ENCODE measurements at places on chromosomes 2 and 18.

DNA sequence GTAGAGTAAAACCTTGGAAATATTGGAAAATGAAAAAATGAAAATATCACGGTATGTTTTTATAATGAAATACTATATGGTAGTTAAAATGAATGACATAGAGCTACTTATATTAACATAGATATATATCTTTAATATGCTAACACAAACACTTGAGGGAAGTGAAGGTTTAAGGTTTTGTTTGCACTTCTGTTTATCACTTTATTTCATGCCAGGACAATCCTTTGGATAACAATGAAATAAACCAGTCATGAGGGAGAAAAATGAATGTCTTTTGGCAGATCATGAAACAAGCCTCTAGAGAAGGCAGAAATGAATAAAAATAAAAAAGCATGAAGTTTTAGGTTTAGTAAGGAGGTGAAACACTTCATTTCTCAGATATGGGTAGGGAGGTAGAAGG lies 89.9 kb downstream of the BAZ2B start:
- no peak for DNase-seq

- DNase-seq: peak; percentile 25
Measured at GRCh38 chr2:68203587-68203986, 45.9 kb downstream of the PNO1 start.

DNA sequence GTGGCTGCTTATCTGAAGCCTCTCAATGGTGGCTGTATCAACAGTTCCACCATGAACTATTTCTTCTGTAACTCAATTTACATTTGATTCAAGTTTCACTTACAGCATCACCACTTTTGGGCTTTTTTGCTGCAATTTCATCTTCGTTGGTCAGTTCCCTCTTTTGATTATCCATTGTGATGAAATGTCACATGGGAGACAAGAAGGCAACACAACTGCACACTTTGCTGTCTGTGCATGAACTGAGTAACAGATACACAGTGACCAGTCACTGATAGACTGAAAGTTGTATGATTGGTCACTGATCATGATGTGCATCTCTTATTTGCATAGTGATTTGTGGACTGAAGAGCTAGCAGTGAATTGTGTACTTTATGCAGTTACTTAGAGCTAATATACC lies 130.7 kb upstream of the RNF152 start:
- DNase-seq: no peak

DNA sequence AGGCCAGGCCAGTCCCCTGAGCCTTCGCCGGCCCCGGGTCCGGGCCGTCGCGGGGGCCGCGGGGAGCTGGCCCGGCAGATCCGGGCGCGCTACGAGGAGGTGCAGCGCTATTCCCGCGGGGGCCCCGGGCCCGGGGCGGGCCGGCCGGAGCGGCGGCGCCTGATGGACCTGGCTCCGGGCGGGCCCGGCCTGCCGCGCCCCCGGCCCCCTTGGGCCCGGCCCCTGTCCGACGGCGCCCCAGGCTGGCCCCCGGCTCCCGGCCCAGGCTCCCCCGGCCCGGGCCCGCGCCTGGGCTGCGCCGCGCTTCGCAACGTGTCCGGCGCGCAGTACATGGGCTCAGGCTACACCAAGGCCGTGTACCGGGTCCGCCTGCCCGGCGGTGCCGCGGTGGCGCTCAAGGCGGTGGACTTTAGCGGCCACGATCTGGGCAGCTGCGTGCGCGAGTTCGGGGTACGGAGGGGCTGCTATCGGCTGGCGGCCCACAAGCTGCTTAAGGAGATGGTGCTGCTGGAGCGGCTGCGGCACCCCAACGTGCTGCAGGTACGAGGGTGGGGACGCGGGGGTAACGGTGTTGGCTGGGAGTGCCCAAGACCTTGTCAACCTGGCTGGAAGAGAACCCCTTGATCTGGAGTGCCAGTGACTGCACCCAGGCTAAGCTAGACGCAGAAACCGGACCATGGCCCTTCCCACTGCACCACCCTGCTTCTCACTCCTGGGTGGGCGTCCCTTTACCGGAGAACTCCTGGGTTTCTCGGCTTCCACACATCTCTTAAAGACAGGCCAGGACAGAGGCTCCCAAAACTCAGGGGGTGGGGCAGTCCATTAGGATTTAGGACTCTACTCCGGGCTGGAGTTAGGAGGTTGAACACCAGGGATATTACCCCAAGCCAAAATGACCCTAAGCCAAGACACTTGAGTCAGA lies 739 bp downstream of the PKDCC start:
- DNase-seq: no peak

- no peak for DNase-seq
Measured at GRCh38 chr2:45267062-45267792, 258.0 kb upstream of the SIX2 start.

DNA sequence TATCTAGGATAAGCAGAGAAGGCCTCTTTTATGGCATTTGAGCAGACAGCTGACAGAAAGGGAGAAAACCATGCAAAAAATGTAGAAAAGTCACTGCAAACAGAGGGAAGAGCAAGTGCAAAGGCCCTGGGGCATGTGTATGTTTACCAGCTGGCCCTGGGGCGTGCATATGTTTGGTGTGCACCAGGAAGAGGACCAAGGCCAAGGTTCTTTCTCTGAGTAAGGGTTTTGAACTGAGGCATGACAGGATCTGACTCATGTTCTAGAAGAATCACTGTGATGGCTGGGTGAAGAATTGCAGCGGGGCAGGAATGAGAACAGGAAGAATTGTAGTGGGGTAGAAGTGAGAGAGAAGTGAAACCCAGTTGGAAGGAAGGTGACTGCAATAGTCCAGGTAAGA lies 69.6 kb downstream of the STEAP3 start:
- no peak for DNase-seq

DNA sequence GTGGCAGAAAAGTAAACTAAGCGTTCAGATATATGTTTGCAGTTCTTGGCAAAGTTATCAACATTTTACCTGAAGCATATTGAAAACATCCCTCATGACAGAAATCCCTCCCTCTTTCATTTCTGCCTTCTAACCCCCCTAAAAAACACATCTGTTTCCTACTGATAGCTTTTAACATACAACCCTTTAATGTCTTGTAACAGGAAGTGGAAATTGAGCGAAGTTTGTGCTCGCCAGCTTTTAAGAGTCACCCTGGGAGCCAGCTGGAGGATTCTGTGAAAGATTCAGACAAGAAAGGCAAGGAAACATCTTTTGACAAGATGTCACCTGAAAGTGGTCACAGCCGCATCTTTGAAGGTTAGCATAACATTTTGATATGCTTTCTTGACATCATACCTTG lies 247.4 kb downstream of the XIRP2 start:
- no peak for DNase-seq

DNA sequence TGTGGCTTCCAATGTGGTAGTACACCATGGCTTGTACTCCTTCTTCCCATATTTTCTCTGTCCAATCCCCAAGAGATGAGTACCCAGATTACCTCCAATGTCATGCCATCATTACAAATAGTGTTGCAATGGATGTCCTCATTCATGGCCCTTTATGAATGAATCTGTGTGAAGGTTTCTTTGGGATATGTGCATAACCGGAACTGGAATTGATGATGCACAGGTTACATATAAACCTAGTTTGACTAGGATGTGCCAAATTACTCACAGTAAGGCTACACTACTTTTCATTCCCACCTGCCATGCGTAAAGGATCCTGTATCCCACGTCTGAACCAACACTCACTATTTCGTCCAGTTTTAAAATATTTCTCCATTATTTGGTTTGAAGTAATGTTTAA lies 173.9 kb upstream of the CXCR4 start:
- no peak for DNase-seq

GRCh38 chr2:63192889-63193774 lies 142.5 kb downstream of the OTX1 start:
- no peak for DNase-seq

DNA sequence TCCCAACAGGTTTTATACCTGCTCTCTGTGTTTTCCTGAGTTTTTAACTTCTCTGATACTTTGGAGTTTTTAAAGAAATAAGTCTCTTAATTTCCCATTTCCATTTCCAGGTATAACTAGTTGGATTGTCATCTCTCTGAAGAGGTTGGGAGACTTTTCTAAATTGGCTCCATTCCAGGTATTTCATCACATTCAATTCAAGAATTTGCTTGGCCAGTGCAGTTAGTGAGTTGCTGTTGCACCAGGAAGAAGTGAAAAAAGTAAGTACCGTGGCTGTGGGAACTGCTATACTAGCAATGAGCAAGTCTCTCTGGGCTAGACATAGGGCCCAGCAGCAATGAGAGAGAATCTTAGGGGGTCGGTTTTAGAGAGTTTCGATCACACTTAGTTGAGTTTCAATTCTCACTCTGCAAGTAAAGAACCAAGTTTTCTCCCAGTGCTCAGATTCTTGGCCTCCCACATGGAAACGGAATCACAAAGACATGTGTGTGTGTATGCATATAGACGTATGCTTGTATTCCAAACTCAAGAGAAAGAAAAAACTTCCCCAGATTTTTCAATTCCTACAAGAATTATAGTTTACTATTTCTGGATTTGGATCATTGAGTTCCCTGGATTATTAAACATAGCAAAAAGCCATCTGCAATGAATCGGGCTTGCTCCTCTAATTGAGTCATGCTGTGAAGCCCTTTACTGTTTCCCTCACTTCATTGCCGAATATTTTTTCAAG lies 894.4 kb downstream of the BCL11A start:
- no peak for DNase-seq

DNA sequence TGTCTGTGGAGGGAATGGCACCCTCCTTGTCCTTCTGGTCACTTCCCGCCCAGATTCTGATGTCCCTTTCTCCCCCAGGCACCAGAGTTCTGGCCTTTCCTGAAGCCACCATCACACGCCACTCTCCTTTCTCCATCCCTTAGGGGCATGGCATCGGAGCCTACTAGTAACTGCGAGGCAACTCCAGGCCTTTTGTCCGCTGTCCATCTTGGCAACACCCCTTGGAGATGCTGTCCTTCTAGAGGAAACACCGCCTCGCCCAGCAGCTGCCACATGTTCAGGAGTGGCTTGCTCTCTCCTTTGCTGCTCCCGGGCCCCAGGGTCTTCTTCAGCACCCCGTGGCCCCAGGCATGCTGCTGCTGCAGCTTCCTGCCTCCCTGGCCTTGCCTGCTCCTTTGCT lies 267.0 kb downstream of the SRBD1 start:
- no peak for DNase-seq

- DNase-seq: no peak
Measured at GRCh38 chr2:168212167-168212566, 35.2 kb downstream of the STK39 start.

DNA sequence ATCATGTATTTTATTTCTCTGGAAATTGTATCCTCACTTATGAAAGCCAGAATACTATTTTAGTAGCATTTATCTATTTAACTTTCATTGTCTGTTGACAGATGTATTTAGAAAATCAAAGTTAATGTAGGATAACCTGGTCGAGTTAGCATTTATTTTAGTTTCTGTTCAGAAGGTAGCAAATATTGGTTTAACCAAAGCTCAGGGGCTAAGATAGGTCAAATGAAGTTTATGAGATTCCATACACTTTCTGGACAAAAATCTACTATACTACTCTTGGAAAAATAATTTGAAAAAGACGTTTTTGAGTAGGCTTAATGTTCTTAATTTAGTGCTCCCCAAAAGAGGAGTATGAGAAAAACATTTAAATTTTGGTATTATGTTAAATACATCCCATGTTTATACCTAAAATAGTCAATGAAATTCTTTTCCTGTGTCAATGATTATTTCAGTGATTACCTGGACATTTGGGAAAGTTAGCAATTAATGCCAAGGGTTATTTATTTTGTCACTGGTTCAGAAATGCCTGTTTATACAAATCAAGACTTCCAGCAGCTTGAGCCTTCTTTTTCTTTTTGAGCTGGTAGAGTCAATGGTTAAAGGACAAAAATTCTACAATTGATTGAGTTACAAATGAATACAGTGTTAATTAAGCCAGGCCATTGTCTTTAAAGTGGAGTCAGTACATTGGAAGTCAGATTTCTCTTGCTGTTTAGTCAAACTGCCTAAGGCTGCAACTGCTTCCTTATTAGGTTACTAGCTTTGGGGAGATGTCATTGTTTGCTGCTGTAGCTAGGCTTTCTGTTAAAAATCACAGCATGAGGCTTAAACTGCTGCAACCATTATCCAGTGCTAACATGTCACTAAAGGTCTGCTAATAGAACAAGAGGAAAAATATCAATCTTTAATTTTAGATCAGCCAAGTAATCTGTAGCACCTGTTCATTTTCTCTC lies 182.3 kb downstream of the CAMKMT start:
- no peak for DNase-seq

DNA sequence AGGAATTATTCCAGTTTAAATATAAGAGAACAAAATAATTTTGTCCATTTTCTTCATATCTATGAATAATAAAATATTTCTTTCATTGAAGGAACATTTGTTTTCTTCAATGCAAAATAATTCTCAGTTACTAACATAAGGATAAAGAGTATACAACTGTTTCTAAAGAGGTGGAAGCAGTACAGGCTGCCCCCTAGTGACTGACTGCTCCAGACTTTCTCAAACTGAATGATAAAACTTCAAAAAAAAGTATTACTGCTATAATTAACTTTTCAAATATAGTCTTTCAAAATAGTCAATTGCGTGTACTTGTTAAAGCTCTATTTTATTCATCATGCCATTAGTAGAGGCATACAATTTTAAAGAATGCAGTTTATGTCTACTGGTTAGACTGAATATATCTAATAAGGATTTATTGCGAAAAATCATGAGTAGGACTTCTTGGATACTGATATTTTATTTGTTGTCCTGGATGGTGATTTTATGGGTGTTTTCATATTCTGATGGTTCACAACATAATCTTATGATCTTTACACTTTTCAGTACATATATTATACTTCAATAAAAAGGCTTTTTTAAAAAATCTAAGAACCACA lies 100.1 kb downstream of the WDPCP start:
- DNase-seq: no peak

GRCh38 chr18:40046596-40046995 lies 1908.4 kb upstream of the PIK3C3 start:
- DNase-seq: no peak

GRCh38 chr2:233051241-233052149 lies 8.6 kb upstream of the INPP5D start:
- DNase-seq: no peak

GRCh38 chr2:227124811-227125210 lies 39.2 kb downstream of the COL4A4 start:
- no peak for DNase-seq

GRCh38 chr2:30713698-30714097 lies 93.5 kb downstream of the CAPN13 start:
- no peak for DNase-seq

GRCh38 chr2:141630407-141630930 lies 500.3 kb downstream of the LRP1B start:
- no peak for DNase-seq

- DNase-seq: no peak
Measured at GRCh38 chr2:201465524-201465971, 14.0 kb downstream of the STRADB start.

GRCh38 chr2:39733070-39733674 lies 45.9 kb downstream of the THUMPD2 start:
- DNase-seq: no peak

DNA sequence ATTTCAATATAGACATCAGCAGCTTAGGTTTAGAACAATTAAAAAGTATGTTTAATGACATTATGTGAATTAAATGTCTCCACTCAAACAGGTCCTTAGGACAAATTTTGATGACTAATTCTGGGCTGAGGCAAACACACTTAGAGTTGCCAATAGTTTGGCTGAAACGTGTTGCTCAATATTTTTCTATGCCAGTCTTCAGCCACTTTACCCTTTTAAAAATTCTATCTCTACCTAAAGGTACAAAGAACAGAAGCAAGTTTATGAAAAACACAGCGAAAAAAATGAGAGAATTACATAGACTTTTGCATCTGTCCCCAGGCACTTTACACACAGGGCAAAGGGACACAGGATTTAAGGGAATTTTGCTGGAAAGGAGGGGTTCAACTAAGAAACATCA lies 4.5 kb downstream of the IDH1 start:
- DNase-seq: no peak

Measured in CD4-positive, alpha-beta T cell treated with Interleukin-15 for 4 hours (primary cell).